ENCODE measurements at places on chromosomes 3 and 15.

GRCh38 chr15:31197497-31198414, 96.2 kb upstream of the TRPM1 start:
- DNase-seq: no peak

- no peak for DNase-seq
These were observed 19.5 kb upstream of the EID1 start for GRCh38 chr15:48858401-48858800.

GRCh38 chr3:5186089-5186857, 1.2 kb upstream of the EDEM1 start:
- DNase-seq: no peak

DNA sequence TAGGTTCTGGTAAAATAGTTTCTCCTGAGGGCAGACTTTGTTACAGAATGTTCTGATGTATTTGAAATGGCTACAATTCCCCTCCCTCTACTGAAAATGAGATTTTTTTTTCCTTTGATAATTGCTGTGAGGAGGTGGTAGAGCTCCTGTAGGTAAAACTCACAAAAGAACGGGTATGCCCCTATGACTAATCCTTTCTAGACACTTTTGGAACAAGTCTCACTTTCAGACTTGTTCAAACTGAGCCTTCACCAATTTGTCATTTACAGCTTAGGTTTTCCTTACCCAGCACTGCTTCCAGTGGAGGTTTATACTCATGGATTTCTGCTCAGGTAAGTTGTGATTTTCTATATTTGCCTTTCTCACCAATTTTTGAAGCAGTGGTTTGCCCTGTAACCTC, 115.6 kb downstream of the NLGN1 start:
- no peak for DNase-seq

- no peak for DNase-seq
These were observed 63.0 kb downstream of the VPS8 start for GRCh38 chr3:184874709-184875644.

DNA sequence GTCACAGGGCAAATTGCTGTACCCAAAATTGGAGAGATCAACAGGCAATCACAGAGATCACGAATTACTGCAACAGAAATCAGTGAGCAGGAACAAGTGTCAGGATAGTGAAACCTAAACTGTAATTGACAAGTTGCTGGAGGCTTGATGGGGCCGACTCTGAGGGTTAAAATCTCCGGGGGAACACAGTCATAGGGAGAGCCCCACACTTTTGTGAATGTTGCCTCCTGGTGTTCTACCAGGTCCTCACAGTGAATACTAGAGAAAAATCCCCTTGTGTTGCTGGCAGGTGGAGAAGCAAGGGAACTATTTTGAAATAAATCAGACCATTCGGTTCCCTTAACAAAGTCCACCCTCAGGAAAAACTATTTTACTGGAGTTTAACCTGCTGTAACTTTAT, 697.5 kb upstream of the CBLB start:
- DNase-seq: no peak

DNA sequence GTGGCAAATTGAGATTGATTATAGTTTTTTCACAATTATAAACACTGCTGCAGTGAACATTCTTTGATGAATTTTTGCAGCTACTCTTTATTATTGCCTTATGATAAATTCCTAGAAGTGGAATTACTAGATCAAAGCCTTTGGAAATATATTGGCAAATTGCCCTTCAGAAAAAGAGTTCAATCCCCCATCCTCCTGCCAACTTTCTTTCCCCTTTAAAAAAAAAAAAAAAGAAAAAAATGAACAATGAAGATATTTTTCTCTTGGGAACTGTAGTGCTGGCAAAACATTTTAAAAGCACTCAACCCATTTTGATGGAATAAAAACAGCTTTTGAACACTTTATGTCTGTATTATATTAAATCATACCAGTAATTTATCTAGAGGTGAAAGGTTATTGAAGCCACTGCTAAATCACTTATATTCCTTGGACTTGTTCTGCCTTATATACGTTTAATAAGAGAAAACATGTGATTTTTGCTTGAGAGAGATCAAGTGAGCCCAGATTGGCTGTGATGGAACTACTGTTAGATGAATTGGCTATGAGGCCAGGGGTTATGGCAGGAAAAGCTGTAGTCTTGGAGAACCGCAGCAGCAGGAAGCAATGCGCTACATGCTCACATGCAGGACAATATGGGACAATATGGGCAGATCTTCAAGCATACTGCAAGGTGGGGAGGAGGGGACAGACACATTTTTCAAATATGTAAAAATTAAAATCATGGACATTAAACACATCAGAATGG, 212.8 kb upstream of the C2CD4B start:
- DNase-seq: no peak

- DNase-seq: no peak
These were observed 15.2 kb downstream of the DAZL start for GRCh38 chr3:16589867-16590624.

GRCh38 chr15:89197503-89197971, 23.8 kb downstream of the RLBP1 start:
- no peak for DNase-seq

DNA sequence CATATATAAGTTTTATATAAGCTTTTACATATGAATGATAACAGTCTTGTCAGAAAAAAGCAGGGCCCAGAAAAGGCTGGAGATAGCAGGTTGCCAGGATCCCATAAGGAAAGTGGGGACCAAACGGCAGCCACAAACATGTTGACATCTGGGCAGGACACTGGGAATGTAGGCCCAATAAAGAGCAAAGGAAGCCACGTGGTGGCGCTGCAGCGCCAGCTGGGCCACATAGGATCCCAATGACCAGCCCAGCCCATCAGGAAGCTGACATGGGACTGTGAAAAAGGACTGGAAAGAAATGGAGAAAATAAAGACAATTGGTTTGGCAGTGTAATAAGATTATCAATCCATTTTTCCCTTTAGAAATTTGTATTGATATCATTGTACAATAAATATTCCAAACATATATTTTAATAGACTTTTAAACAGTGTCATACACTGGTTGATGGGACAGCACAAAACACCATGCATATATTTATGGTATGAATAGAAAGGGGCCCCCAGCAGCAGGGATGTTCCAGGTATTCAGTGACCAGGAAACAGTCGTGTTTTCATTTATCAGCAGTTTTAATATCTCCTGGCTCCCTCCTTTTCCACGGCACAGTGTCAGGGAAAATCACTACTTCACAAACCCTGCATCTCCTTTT, 89.0 kb upstream of the STRIT1 start:
- peak; percentile 33 for DNase-seq

DNA sequence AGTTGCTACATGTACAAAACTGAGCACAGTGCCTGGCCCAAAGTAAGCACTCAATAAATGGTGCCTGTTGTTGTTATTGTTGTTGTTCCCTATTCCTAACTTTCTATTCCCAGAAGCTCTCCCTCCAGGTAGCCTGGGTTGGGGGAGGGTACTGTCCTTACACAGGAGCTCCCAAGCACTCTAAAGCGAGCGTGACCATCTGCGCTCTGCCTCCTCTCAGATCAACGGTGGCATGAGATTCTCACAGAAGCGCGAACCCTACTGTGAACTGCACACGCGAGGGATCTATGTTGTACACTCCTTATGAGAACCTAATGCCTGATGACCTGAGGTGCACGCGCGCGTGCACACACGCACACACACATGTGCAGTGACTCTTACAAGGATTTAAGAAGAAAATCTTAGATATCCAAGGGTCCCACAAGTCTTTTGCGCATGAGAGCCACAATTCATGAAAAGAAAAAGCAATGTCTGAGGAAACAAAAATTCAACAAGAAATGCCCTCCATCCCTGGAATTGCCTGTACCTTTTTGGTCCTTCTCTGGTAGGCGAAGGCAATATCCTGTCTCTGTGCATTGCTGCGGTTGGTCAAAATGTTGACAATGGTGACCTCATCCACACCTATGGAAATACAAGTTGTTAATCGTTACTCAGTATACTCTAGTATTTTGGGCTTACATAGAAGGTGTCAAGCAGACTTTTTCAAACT, 33.7 kb downstream of the ANXA2 start:
- DNase-seq: no peak

DNA sequence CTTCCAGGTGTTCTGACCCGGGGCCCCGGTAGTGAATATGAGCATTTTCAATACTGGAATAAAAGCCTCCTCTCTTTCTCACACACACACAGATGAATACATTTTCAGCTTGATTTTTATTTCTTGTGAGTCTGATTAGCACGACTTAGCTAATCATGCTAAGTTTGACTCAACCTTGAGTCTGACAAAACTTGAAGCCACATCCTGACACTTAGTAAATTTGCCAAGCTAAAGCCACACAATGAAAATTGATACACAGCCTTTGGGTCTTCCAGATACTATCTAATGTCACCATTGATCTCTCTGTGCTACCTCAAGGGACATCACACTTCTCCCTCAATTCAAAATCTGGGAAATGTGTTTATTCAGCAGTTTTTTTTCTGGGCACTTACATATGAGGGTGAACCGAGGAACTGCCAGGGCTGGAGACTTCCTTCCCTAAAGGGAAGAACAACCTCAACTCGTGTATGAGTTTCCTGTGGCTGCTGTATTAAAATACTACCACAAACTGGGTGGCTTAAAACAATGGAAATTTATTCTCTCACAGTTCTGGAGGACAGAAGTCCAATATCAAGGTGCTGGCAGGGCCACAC, 18.6 kb downstream of the TMEM266 start:
- DNase-seq: no peak

- no peak for DNase-seq
These were observed 374.8 kb upstream of the SLCO3A1 start for GRCh38 chr15:91478717-91479191.

DNA sequence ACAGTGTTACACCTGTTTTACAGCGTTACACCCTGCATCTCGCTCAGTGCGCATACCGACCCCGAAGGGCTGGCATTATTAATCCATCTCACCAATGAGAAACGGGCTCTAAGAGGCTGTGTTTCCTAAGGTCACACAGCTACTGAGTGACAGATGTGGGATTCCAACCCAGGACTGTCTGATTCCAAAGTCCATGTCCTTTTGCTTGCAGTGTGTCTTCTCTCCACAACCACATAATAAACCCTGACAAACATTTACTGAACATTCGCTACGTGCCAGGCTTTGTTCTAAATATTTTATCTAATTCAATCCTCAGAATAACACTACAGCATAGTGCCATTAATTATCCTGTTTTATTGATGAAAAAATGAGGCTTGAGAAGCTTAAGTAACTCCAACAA, 79.1 kb downstream of the RAB11A start:
- no peak for DNase-seq

- DNase-seq: no peak
These were observed 28.3 kb downstream of the TNK2 start for GRCh38 chr3:195880037-195880431.

DNA sequence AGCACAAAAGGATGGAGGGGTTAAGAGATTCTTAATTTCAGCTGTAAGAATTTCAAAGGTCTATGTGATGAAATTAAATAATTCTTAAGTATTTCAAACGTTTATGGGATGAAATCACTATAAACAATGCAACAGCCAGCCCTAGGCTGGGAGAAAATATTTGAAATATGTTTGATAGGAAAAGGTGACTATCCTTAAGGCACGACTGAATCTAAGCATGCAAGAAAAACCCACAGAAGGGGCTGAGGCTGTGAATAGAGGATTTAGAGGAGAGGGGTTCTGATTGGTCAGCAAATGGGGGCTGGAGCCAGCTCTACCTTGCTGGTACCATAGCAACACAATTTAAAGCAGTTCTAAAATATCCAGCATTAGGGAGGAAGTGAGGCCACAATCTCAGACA, 220.8 kb upstream of the ATP10A start:
- no peak for DNase-seq

DNA sequence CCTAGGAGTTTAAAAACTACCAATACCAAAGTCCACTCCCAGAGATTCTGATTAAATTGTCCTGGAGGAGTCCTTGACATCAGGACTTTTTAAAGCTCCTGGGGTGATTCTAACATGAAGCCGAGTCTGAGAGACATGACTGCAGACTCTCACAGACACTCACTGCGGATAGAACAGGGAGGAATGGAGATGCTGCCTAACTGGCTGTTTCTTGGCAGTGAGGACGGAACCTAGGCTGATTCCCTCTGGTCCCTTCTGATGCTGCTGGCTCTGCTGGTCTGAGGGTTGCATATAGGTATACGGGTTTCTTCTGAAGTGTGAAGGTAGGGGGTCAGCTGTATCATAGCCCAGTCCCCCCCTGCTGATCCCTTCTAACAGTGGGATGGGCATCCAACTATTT, 1.3 kb upstream of the HRG start:
- no peak for DNase-seq

Measured in RCC 7860 (cell line).